Stimulated activated CD4-positive, alpha-beta T cell treated with anti-CD3 and anti-CD28 coated beads, TNF-alpha, amount 100 ng/mL, for 48 hours (primary cell): ENCODE measurements at places on chromosomes 7 and 10.

GRCh38 chr10:75441196-75441595 lies 9.8 kb downstream of the LRMDA start:
- DNase-seq: no peak

DNA sequence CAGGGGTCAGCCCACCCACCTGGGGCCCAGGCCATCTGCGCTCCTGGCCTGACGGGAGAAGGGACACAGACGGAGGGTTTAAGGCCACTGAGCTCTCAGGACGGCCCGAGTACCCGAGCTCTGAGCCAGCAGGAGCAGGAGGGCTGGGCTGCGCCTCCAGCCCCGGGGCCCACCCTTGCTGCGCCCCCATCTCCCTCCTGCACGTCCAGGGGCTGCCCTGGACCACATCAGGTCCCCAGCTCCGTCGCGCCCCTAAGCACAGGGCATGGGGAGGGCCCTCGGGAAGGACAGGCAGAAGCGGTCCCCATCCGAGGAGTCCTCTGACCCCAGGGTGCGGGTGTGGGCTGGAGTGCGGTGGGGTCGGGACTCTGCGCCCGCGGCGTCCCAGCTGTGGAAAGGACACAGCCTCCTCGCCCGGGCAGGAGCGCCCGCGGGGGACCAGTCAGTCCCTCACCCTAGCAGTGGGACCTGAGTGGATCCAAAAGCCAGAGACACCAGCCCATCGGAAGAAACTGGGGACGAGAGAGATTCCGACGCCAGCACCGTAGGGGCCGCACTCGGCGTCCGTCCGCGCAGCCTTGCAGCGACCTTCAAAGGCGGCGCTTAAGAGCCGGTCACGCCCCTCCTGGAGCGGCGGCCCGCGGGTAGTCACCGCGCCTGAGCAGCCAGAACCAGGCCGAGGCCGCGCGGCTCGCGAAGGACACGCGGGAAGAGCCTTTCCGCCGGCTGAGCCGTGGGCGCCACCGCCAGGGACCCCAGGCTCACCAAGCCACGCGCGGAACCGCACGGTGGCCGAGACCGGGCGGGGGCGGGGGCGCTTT lies 15.9 kb downstream of the CAMK2B start:
- peak; percentile 41 for DNase-seq

- no peak for DNase-seq
Observed at GRCh38 chr7:141872931-141873330, 31.6 kb upstream of the PRSS37 start.

DNA sequence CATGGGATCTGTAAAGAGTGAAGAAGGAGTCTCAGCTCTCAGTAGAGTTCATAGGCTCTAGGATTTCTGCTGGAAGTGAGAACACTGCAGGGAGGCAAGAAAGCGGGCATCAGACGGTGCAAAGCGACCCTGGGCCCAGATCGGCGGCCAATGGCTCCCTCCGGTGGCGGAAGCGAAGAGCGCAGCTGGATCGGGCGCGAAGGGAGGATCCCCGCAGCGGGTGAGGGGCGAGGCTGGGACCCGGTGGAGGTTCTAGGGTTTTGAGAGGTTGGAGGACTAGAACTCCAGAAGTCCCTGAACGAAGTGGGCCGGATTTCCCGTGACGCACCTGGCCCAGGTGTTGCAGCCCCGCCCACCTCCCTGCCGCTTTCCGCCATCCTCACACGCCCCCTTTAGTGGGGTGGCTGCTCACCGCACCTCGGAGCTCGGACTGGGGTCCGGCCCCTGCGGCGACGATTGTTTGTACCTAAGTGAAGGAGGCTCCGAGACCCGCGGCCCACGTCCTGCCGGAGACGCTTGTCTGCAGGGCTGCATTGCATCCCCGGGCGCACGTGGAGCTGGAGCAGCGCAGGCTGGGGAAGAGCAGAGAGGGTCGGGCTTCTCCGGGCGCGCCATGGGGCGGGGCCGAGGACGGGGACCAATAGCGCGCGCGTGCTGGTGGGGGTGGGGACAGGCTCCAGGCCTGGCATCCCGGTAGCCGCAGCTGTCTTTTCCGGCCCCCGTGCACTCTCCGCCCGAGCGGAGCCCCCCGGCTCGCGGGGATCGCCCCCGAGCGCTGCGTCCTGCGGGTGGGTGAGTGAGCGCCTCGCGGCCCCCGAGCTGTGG lies at the start of gene SLC12A9:
SLC12A9 (plus strand) TSS at position 666 of the 825 bp plus-strand sequence. CDS start 1,485 bp downstream, outside the sequence.
- DNase-seq: peak; percentile 75

DNA sequence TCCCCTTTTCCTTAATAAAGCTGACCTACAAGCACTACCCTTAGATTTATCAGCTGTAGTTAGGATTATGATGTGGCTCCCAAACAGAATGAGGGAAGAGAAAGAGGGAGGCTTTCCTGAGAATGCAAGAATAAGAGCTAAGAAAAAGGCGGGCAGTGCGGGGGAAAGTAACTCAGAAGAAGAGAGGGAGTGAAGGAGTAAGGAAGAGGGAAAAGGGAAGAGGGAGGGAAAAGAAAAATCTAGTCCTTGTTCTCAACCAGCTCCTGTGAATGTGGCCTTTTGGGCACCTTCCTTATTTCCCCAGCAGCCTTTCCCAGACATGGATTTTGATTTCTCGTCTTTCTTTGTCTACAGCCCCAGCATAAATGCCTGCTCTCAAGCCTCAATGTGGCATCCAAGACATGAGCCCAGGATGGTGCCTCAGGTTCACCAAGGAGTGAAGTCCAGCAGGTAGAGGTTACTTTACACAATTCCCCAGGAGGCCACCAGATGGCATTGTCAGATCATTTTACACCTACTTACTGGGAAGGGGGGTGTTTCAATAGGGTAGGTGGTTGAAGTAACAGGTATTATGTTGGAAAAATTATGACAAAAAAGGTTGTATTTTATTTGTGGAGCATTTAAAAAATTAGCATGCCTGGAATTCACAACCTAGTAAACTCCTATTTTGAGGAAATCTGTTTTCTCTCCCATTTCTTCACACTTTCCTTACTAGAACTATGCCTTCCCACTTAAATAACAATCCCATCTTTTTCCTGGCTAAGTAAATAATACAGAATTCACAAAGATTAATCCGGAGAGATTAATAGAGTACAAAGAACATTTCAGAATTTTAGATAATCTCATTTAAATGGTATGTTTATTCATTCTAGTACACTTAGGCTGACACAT lies 106.5 kb downstream of the HTR7 start:
- peak; percentile 16 for DNase-seq

GRCh38 chr10:86083664-86084175 lies 282.9 kb downstream of the GRID1 start:
- DNase-seq: no peak

- no peak for DNase-seq
Observed at GRCh38 chr7:29561271-29561670, 2.4 kb upstream of the PRR15 start.

DNA sequence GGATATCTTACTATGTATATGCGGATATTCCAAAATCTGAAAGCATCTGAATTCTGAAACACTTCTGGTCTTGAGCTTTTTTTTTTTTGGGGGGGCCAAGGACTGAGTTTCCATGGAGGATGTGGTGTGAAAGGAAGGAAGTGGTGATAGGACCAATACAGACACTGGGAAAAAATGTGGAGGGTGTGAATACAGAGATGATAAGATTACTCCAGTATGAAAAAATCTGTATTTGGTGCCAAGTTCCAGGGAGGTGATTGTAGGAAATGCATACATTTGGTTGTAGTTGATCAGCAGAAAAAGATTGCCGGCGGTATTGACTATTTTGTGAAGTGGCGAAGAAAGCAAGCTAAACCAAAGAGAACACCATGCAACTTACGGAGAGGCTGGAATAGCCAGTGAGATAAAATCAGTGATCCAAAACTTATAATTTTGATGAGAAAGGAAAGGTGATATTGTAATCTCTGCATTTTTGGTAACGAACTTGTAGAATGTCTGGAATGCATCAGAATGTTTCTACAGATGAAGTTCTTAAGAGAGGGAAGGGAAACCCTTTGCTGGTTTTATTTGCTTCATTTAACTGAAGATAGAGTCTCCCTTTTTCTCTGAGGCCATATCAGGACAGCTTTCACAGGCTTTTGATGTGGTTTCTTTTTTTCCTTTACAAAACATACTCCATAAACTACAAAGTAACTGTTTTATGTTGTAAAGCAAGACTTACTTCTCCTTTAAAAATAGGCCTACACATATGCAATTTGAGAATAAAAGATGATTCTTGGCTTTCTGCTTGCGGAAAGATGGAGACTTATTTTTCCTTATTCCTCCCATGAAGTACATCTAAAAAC lies 6.0 kb downstream of the WDR37 start:
- DNase-seq: no peak

DNA sequence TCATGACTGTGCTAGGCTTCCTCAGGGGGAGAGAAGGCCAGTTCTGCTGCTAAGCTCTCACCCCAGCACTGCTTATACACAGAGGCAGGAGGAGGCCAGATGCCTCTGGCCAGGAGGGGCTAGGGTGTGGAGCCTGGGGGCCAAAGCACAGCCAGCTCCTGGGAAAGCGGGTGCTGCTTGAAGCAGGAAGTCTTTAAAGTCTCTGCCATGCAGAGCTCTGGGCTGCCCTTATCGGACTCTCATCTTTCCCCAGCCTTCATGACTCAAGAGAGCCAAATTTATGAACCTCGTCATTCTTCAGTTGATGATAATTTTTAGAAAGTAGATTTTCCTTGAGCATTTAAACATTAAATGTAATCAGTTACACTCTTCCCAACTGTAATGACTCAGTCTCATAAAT lies 11.2 kb upstream of the TSPAN14 start:
- no peak for DNase-seq

DNA sequence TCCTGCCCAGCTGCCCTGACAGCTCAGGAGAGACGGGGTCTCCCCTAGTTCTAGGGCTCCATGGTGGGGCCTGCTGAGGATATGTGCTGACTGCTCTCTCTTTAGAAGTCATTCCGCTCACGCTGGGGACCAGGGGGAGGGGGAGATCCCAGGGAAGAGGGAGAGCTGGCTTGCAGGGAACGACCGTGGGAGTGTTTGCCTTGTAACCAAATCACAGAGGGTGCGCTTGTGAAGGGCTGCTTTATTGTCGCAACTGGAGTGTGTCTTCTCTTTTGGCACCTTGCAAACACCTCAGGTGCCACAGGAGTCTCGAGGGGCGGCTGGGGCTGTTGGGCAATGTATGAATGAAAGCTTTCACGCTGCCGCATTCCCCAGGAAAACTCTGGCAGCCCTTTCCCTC lies 531.3 kb upstream of the MKI67 start:
- DNase-seq: no peak

DNA sequence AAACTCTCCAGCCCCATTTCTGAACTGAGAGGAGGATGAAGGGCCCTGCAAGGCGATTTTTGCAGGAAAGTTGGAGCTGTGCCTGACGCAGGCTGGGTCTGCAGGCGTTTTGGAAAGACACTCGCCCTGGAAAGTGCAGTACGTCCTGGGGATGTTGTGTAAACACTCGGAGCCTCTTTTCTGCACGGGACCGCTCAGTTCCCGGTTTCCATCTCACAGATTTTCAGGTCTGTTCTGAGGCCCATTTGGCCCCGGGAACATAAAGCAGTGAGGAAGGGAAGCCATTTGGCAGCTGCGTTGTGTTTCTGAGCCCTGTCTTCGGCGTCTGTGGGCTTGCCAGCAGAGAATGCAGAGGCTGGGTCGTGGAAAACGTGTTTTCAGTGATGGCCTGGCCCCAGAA lies 655.0 kb upstream of the MGMT start:
- DNase-seq: no peak

GRCh38 chr7:127710635-127711034 lies 58.6 kb downstream of the SND1 start:
- no peak for DNase-seq

GRCh38 chr10:89283025-89283935 lies 18.6 kb upstream of the IFIT2 start:
- no peak for DNase-seq

GRCh38 chr10:69839696-69840345 lies 38.1 kb downstream of the COL13A1 start:
- no peak for DNase-seq

GRCh38 chr7:41870461-41871138 lies 167.7 kb upstream of the INHBA start:
- DNase-seq: no peak

DNA sequence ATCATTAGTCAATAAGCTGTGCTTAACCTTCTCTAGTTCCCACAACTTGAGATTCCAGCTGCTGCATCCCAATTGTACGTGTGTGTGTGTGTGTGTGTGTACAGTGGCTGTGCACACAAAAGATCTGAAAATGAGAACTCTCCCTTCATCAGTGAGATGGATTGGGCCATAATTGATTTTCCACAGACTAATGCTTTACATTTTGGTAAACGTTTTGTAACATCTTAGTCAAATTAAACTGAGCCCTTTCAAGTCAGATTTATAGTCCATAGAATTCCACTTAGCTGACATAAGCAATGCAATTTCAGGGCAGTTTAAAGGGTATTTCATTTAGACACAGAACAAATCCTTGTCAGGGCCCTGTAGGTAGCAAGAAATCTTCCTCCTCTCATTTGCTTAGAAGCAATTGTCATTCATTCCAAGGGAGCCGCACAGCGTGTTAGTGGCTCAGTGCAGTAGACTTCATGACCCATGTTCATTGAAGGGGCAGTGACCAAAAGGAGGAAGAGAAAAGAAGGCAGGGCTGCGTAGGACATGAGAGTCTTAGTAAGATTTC lies 1123.5 kb upstream of the AUTS2 start:
- no peak for DNase-seq

DNA sequence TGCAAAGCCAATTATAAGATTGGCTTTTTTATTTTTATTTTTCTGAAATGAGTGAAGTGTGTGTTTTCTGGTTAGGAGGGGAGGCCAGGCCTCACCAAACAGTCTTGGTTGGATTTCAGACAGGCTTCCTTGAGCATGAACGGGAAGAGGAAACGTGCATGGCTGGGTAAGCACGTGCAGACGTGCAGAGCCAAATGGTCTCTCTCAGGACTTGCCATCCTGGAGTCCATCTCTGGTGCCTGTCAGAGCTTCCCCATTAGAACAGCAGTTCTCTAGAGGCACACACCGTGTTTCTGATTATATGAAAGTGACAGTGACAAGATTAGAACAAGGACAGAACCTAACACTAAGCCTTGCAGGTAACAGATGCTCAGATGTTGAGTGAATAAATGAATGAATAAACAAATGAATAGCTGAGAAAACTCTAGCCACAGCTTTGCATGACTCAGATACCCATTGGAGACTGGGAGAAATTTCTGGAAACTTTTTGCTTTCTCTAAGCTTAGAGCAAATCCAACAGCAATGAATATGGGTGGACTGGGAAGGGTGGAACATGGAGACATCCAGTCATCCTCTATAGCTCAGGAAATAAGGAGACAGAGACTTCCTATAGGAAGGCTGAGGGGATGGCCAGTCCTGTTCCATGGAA lies 11.8 kb upstream of the CALD1 start:
- no peak for DNase-seq

DNA sequence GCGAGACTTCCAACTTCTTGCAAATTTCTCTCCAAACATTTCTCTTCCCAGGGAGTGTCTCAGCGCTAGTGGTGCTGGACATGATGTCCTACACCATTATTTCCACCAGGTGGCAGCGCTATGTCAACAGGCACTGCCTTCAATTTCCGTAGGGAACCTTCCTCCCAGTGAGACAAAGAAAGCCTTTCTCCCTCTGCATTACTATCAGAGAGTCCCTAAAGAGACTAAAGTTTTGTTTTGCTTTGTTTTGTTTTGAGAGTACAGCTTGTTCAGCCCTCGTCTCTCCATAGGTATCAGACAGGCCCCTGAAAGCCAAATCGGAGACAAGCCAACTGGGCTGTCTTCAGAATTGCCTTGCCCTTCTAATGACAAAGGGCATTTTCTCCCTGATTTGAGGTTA lies 44.2 kb upstream of the GGCT start:
- DNase-seq: peak; percentile 20

- DNase-seq: no peak
Observed at GRCh38 chr7:141016349-141016748, 1.6 kb upstream of the MRPS33 start.

- no peak for DNase-seq
Observed at GRCh38 chr10:114399576-114399975, 4.7 kb downstream of the AFAP1L2 start.

- DNase-seq: no peak
Observed at GRCh38 chr10:98309366-98310355, 41.7 kb upstream of the LOXL4 start.
